NCI-H510A treated with DMSO at 0.1 percent for 48 hours (cell line): ENCODE measurements at places on chromosomes 1 and 21.

- DNase-seq: no peak
Measured at GRCh38 chr1:43877101-43877500, 56.5 kb upstream of the ARTN start.

GRCh38 chr1:44407430-44408211, 2.6 kb downstream of the RNF220 start:
- peak; percentile 72 for DNase-seq

GRCh38 chr1:232904566-232904965, 45.8 kb upstream of the NTPCR start:
- no peak for DNase-seq

DNA sequence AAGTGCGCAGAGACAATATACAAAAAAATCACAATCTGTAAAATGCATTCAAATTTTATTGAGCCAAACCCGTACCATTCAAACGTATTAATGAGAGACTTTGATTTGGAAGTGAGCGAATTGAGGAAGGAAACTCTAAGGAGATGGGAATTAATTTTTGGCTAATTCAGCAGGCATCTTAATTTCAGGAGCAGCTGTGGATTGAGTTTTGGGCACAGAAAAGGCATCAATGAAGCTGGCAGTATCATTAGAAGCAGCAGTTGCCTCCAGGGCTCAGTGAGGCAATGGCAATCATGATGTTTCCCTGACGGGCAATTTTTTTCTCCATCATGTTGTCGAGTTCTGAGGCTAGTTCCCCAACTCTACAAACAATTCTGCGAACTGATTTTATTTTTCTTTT, 2041.6 kb downstream of the NCAM2 start:
- DNase-seq: no peak

- DNase-seq: no peak
Measured at GRCh38 chr1:6086762-6087376, 41.2 kb downstream of the KCNAB2 start.

- DNase-seq: peak; percentile 18
Measured at GRCh38 chr1:221567859-221568507, 173.9 kb downstream of the DUSP10 start.

DNA sequence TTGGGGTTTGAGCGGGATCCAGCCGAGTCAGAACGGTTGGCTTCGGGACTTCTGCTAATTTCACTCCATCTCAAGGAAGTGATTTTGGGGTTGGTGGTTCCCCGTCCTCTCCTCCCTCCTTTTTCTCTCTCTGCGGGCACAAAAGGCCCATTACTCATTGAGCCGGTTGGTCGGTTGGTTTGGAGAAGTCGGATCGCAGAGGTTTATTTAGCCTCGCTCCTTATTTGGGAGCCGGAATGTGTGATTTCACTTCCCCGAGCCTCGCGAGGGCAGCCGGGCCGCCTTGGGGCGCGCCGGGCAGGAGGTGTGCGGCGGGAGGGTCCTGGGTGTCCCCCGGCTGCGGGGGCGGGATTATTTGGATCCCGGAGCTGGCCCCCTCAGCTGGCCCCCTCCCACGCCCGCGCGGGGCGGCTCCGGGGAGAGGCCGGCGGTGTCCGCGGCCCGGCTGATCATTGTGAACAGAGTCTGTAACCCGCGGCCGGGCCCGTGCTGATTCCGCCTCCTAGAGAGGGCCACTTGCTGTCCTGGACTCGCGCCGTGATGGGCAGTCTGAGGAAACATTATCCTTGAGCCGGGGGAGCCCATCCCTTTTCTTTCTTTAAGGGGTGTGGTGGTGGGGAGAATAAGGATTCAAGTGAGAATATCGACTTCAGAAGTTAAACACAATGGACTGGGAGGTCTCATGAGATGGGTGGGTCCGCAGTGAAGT, 1.2 kb downstream of the MAPKAPK2 start:
- no peak for DNase-seq

- peak; percentile 29 for DNase-seq
Measured at GRCh38 chr1:42680921-42681683, 1.1 kb upstream of the YBX1 start.

GRCh38 chr1:188154196-188154595, 1325.4 kb downstream of the PLA2G4A start:
- DNase-seq: no peak

GRCh38 chr1:77339326-77339725, 57.5 kb downstream of the AK5 start:
- no peak for DNase-seq

GRCh38 chr1:230832476-230832875, 35.8 kb downstream of the C1orf198 start:
- no peak for DNase-seq

DNA sequence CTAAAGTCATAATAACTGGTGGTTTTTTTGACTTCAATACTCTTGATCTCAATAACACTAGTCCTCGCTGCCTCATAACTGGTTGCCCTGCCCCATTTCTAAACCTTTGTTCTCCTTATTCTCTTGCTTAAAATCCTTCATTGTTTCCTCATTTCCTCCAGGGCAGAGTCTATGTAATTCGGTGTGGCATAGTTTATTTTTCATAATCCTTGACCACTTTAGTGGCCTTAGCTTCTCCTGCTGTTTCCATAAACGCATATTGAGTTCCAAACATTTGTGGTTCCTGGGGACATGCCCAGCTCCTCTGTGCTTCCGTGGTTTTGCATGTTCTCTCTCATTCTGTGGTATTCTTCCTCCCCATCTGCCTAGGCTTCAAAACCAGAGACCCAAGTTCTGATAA, 19.0 kb upstream of the TLCD4 start:
- no peak for DNase-seq
